ENCODE measurements at places on chromosomes 16 and 17. TPM values are rescaled to one million over a fixed set of nuclear protein-coding genes. Genes with fewer than 3 reads are reported as not detected.

DNA sequence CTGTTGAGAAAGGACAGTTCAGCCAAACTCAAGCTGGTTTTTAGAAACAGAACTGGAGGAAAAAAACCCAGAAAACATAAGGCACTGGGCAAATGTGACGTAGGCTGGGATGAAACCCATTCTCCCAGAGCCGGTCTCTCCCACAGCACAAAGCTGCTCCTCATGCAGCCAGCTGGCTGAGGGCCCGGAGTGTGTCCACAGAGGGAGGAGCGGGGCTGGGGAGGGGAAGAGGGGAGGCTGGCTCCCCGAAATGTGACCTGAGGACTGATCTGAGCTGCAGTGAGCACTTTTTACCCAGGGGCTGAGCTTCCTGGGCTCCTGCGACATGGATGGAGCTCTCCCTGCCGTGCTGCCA lies 20.8 kb downstream of the FOXF1 start:
- no peak for DNase-seq

- no peak for DNase-seq
Observed at GRCh38 chr17:81479175-81480071, 33.2 kb downstream of the ACTG1 start.

DNA sequence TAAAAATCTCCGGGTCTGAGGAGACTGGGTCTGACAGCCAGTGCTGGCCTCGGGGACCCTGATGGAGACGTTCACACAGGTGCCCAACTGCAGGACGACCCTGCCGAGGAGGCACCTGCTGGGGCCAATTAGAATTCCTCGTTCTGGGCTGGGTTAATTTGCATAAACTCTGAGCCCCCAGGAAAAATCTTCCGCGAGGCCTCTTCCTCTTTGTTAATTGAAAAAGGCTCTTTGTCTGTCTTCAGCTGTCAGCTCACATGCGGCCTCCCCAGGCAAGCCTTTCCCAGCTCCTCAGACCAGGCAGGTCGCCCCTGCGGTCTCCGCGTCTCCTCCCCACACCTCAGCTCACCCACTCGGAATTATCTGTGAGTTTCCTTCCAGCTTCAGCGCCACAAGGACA lies 400.2 kb downstream of the SEC14L1 start:
- no peak for DNase-seq

- DNase-seq, result peak; percentile 61
Observed at GRCh38 chr16:3012828-3013420, at the start of gene CLDN9. TSS of gene CLDN9 (plus strand) at chr16:3012923. CDS start at chr16:3013363, 440 bp downstream.

DNA sequence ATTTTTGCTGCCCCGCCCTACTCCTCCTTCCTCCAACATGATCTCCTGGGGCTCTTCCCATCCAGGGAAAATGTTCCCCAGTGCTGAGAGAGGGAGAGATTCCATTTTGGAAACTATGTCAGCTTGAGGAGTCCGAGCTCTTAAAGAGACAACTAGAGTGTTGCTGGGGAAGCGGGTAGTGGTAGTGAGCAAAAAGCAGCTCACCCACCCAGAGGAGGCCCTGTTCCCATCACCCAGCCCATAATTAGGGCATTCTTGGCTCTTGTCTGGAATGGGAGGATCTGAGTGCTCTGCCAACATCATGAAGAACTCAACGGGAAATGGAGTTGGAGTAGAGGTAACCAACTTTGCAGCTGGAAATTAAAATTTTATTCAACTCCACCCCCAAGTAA lies 9.1 kb upstream of the MSL1 start:
- no peak for DNase-seq

COG1 gene
- total RNA-seq, result 25.9 TPM

DNA sequence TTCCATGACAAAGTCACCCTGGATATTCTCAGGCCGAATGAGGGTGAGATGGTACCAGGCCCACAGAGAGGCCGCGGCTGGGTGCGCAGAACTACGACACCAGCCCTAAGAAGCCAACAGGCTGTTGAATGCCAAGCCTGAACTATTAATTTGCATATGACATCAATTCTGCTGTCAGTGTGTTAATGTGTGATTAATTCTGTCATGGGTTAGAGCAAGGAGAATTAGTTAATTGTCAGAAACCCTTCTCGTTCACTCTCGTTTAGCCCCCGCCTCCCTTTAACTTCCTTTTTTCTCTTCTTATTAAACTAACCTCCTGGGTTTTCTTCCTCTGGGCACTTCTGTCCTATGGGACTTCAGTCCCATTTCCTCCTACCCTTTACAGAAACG lies 123.4 kb downstream of the ZFHX3 start:
- DNase-seq, result no peak

- no peak for DNase-seq
Observed at GRCh38 chr17:68382582-68383085, 74.7 kb downstream of the WIPI1 start.

DNA sequence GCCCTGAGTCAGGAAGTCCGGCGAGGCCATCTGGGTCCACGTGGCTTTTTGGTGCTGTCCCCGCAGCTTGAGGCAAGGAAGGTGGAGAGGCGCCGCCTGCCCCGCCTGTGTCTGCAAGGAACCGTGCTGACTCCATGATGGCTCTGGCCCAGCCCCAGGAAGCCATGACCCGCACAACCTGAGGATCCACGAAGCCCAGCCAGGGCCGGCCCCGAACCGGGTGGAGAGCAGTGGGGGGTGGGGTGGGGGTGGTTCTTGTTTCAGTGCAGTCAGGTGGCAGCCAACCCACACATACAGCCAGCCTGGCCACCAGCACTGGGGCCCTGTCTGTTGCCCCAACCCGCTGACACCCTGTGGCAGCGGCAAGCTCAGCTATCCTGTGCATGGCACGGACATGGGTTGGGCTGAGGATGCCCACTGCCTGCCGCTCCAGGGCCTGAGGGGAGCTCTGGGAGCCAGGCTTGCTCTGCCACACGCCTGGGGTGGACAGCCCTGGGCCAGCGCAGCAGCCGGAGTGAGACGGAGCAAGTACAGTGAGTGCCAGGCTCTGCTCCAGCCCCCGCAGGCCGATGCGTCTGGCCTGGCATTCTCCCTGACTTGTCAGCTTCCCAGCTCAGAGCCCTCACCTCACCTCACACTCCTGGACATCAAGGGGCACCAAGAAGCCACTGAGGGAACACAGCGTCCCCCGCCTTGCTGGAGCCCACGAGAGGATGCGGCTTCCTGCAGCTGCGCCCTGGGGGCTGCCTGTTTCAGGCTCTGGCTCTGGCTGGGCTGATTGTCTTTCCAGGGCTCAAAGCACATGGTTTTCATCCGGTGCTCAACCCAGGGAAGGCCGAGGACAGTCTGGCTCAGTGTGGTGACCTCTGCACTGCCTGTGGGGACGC lies 68.8 kb downstream of the LMF1 start:
- DNase-seq, result no peak

DHX40 gene
- 18.7 TPM for total RNA-seq

DNA sequence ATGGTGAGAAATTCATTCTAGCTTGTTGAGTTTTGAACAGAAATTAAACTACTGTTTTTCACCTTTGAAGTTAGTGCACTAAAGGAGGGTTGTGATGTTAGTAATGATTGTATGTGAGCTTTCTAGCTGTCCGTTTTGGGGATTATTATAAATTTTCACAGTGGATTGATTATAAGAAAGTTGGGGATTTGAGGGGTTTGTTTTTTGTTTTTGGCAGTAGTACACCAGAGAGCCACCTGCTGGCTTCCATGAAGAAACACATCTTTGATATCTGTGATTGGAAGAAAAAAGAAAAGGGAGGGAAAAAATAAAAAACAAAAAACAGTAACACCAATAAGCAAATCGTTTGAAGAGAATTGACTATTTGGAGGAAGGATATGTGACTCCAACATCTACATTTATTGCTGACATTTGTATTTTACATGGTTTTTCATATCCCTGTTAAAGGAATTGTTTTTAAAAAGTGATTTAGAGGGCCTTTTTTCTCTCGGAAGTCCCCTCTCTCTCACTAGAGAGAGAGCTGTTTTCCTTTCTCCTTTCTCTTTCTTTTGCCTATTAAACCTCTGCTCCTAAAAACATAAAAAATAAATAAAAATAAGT lies 1469.5 kb upstream of the GOT2 start:
- DNase-seq, result no peak

DNA sequence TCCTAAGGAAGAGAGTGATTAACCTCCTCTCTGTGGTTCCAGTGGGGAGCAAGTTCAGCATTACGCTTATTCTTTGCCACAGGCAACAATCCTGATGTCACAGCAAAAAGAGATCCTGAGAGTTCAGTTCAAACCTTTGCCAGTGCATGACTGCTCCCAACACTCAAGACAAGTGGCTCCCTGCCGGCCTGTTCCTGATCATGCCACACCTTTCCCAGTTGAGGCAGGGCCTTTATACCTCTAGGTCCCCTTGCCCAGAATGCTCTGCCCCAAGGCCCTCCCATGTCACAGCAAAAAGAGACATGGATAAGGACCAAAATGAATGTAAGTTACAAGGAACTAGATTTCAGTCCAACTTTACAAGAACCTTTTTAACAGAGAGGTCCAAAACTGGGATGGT lies 31.0 kb upstream of the ARHGAP23 start:
- no peak for DNase-seq

- no peak for DNase-seq
Observed at GRCh38 chr17:296906-297690, 55.5 kb downstream of the RPH3AL start.

DNA sequence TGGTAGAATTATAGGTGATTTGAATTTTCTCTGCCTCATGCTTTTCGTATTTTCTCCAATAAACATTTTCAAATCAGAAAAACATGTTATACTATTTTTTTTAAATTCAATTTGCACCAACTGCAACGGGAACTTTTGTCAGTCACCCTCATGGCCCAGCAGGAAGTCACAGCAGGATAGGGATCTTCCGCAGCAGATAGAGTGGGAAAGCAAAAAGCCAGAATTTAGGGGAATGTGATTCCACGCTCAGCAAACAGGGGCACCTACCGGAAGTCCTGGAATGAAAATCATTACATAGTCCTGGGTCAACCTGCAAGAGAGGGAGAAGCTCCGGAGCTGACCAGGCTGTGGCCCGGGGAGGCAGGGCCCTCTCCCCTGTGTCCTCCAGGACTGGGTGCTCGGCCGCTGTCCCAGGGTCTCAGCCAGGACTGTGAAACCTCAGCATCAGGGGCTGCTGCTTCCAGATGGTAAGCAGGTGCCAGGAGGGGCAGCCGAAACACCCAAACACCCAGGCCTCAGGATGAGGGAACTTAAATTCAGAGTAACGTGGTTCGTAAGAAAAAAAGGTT lies 3.9 kb downstream of the SLC47A2 start:
- no peak for DNase-seq

- DNase-seq, result no peak
Observed at GRCh38 chr17:416293-417206, 63.9 kb upstream of the RPH3AL start.

GRCh38 chr17:69828087-69828486 lies 246.9 kb upstream of the KCNJ16 start:
- peak; percentile 46 for DNase-seq

DNA sequence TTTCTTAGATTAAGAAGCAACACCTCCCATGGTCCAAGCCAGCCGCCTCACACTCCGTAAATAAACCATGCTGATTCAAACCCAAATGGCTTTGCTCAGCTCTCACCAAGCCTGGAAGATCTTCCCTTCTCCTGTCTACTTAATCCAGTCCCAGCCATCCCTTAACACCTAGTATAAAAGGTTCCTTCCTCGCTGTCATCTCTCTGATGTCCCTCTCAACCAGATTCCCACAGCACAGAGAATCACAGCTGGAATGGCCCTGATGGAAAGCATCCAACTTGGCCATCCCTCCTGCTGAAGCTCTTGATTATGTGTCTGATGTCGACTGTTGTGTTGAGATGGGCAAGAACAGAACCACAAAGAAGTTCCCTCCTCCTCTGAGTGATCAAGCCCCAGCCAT lies 50.6 kb upstream of the ADCY9 start:
- DNase-seq, result no peak

- DNase-seq, result no peak
Observed at GRCh38 chr17:45946841-45947256, 52.2 kb upstream of the STH start.

SP6 gene
- total RNA-seq, result not detected

EVI2A gene
- total RNA-seq, result not detected
